Brain pericyte (primary cell): ENCODE measurements at places on chromosomes 4 and X.

DNA sequence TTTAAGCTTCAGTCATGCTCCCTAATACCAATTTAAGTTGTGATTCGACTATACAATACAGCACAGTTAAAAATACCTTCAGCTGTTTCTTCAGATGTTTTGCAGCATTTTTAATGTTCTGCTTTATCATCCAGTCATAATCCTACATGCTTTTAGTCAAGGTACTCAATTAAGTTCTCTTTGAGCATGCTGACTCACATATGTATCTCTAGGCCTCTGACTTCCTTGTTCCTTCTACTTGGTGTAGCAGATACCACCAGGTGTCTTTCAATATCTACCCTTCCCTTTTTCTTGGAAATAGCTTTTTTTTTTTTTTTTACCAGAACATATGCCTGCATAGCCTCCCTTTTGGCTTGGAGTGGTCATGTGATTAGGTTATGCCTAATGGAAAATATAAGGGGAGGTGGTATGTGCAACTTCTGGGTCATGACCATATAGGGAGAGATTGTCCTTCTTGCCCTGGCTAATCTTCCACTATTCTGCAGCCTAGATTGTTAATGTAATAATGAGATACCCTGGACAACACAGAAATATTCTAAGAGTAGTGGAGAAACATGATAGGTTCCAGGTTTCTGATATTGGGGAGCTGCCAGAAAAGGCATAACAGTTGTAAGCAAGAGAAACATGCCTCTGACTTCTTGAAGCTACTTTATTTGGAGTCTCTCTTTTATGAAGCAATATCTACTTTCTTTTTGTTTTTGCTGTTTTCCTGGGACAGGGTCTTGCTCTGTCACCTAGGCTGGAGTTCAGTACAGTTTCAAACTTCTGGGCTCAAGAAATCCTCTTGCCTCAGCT is 737.2 kb upstream of the SLIT2 start:
- DNase-seq, result no peak

DNA sequence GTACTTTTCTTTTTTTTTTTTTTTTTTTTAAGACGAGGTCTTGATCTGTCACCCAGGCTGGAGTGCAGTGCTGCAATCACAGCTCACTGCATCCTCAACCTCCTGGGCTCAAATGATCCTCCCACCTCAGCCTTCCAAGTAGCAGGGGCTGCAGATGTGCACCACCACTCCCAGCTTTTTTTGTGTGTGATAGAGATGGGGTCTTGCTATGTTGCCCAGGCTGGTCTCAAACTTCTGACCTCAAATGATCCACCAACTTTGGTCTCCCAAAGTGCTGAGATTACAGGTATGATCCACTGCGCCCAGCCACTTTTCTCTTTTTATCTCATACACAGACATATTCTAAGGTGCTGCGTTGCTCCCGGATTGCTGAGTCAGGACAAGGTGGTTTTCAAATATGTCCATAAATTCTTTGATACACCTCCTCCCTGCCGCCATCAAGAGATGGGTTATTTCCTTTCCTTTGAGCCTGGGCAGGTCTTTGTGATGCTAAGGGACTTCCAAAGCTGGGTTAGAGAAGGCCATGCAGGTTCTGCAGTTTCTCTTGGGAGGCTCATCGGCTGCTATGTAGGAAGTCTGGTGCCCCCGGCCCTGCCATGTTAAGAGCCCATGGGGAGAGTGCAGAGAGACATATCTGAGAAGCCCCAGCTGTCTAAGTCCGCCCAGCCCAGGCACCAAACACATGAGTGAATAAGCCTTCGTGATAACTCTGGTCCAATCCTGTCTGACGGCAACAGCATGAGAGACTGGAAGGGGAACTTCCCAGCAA is 8.4 kb upstream of the PLA2G12A start:
- DNase-seq, result no peak

- no peak for DNase-seq
Observed at GRCh38 chrX:150164971-150165600, 198.0 kb upstream of the MAMLD1 start.

DNA sequence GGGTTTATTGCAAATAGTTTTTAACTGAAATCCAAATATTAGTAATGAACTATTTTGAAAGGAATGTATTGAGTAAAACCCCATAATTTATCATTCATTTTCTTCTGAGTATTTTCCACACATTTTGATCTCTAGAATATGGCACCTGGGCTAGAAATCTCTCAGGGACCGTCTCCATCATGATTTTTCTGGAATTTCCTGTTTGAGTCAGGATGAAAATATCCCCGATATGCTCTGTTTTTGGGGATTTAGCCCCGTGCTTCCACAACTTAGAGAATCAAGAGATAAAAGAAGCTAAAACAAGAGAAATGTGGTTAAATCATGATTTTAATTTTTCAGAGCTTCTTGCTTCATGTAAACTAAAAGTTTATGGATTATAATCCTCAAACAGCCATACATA is 114.2 kb downstream of the SPCS3 start:
- no peak for DNase-seq

DNA sequence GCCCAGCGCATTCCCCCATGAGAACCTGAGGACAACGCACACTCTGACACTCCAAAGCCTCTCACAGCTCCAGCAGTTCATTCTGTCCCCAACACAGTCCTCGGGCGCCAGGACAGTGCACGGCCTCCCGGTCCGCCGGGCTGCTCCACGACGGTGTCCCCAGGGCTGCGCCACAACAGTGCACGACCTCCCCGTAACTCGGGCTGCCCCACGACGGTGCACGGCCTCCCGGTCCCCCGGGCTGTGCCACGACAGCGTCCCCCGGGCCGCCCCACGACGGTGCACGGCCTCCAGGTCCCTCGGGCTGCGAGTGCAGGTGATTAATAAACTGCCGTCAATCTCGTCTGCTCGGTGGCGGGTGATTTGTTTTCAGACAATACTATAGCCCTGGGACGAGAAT is 585.1 kb upstream of the FRG1 start:
- DNase-seq, result no peak

- DNase-seq, result no peak
Observed at GRCh38 chr4:78032446-78032845, 24.7 kb upstream of the FRAS1 start.

GRCh38 chr4:107876099-107876498 is 51.4 kb downstream of the SGMS2 start:
- DNase-seq, result no peak

GRCh38 chr4:15414551-15415091 is 13.2 kb upstream of the C1QTNF7 start:
- DNase-seq, result no peak

DNA sequence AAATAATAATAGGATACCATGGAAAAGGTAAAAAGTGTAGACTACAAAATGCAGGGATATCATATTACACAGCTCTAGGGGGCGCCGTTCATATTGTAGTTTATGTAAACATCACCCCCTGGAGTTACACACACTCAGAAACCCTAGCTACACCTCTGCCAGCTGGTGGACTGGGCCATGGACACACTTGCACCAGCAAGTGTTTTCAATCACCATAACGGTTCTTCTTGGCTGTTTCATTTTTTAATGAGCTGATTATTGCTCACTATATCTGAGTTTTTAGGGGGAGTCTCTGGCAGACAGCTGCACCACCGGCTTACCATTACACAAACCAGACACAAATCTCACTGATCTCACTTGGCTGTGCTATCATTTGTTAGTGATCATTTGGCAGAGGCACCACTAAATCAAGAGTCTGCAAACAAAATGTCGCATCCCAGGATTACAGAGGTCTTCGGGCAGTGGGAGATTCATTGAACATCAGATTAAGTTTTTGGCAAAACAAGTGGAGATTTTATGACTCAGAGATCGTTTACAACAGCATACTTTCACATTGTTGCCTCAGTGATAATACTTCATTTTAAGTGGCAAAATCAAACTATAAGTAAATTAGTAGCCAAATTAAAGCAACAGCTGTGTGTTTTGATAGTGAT is 185.7 kb downstream of the UNC5C start:
- DNase-seq, result no peak

- DNase-seq, result no peak
Observed at GRCh38 chr4:38058151-38058550, 98.0 kb downstream of the PTTG2 start.

DNA sequence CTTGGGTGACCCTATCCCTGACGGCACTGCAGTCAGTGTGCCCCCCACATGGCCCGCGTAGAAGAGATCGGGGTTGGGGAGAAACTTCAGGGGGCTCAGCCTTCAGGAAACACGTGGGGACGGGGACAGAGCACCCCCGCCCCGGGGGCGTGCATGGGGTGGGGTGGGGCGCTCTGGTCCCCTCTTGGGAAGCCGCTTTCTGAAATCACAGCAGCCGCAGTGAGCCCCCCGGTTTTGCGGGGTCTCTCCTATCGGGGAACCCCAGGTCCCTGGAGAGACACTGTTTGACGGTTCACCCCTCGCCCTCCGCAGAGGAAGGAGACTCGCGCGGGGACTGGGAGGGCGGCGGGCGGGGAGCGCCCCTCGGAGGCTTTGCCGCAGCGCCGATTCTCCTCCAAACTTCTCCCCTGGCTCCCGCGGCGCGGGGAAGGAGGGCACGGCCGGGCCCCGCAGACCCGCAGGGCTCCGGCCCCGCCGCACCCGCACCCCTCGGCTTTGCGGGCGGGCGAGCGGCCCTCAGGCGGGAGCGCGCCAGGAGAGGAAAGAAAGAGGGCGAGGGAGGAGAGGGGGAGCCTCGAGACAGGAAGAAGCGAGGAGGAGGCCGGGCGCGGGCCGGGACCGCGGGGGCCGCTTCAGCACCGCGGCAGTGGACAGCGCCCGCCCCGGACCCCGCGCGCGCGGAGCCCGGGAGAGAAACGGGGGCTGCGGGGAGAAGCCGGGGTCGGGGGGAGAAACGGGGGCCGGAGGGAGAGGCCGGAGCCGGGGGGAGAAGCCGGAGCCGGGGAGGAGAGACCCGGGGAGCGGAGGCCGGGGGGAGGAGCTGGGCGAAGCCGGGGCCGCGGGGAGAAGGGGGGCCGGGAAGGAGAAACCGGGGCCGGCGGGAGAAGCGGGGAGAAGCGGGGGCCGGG is 612 bp downstream of the CPLX1 start:
- DNase-seq, result no peak

DNA sequence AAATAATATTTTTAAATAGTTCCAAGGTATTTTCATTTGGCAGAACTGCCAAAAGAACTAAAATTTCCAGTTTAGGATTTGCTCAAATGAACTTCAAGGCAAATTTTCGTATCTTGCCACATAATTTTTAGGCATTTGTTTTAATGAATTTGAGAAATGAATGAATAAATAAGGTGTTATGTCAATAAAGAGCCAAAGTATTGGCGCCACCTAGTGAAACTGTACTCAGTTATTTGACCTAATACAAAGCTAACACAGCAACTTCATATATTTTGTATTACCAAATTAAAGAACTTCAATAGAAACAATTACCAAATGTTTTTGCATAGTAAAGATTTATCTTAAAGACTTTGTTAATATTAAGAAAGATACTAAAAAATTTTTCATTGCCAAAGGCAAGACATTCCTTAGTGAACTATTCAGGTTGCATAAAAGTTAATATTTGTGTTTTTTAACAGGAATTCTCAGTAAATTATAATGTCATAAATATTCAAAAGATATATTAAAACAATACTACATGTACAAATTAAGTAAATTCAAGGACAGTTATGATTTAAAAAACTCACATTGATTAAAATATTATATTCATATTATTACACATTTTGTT is 50.3 kb downstream of the STPG2 start:
- no peak for DNase-seq

GRCh38 chr4:93232883-93233282 is 595.7 kb upstream of the ATOH1 start:
- DNase-seq, result no peak

- no peak for DNase-seq
Observed at GRCh38 chrX:154002215-154002719, 17.4 kb downstream of the IRAK1 start.

DNA sequence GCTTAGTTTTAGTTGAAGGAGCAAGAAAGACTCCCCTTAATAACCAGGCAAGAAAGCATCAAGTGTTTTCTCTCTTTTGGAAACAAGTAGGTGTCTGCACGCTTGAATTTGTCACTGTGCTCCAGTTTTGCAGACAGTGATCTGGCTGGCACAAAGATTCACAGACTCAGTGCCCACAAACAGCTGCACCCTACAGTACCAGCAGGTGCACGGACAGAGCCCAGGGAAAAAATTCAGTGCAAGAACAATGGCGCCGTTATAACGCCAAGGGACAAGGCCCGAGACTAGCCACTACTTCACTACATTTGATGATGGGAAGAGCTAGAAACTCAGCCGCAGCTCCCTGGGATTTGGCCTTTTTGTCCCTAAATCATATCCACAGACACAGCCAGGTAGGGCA is 56.0 kb downstream of the ZNF827 start:
- no peak for DNase-seq

DNA sequence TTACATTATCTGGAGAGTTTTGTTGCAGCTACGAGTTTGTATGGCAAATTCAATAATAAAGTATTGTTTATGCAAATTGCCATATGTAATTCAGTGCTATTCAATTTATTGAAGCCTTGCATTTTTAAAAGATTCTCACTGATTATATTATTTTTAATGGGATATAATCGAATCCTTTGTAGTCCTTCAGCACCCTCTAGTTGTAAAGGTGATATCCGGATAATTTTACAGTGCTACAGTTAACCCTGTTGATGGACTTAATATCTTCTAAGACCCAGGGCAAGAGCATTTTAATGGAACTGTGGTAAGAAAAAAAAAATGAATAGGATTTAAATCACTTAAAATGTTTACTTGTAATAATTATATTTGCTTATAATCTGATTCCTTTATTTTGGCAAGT is 48.5 kb upstream of the GRIA2 start:
- DNase-seq, result no peak

GRCh38 chr4:3642056-3642630 is 109.9 kb upstream of the LRPAP1 start:
- no peak for DNase-seq

DNA sequence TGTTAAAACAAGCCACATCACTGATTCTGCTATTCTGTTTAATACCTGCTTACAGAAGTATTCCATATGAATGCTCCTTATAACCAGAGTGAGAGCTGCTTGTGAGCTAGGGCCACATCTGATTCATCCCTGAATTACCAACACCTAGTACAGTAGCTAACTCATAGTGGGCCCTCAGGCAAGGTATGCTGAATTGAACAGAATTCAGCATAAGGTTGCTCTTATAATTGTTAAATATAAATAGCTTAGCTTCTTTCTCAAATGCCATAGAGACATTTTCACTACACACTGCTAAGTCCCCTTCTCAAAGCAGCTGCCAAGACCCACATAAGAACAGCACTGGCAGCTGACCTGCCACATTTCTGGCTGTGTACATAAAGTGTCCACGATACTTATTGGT is 27.0 kb upstream of the MCF2 start:
- DNase-seq, result no peak

GRCh38 chrX:7925867-7926472 is 1.2 kb downstream of the PNPLA4 start:
- peak; percentile 12 for DNase-seq

DNA sequence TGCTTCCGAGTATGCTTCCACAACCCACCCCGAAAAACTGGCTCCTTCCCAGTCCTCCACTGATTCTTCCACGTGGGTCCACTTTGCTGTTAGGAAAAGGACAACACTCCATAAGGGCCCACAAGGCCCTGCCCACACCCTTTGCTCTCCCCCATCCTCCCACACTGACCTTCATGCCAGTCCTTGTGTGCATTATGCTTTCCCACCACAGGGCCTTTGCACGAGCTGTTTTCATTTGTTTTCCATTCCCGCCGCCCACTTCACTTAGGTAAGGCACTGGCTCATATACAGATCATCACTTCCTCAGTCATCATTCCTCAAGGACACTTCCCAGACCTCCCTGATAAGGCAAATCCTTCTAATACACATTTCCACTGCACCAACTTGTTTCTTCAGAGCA is 16.8 kb upstream of the SEL1L3 start:
- no peak for DNase-seq
